Activated gamma-delta T cell (primary cell): ENCODE measurements at places on chromosomes 3 and 15.

DNA sequence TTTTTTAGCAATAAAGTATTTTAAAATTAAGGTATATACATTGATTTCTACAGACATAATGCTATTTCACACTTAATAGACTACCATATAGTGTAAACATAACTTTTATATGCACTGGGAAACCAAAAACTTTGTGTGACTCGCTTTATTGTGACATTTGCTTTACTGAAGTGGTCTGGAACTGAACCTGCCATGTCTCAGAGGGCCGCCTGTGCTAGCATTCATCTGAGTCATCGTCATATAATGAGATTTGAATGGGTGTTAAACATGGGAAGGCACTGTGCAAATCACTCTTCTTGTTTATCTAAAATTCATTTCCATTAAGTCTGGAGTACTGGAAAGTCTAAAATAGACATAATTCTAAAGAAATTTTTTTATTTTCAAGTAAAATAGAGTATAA is 12.9 kb downstream of the EIF2AK4 start:
- DNase-seq = no peak

DNA sequence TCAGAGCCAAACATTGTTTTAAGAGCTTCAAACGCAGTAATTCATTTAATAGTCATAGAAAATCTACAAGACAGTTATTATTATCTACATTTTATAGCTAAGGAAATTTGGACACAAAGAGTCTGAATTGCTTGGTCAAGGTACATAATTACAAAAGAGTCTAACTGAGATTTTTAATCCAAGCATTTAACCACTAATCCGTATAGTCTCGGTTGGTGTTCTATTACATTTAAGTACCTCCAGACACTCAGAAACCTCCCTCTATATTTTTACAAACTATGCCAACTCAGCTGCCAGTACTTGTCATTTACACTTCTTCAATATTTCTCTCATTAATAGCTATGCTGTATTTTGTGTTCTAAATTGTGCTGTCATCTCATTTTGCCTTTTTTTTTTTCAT is 240.2 kb upstream of the PLSCR5 start:
- no peak for DNase-seq

DNA sequence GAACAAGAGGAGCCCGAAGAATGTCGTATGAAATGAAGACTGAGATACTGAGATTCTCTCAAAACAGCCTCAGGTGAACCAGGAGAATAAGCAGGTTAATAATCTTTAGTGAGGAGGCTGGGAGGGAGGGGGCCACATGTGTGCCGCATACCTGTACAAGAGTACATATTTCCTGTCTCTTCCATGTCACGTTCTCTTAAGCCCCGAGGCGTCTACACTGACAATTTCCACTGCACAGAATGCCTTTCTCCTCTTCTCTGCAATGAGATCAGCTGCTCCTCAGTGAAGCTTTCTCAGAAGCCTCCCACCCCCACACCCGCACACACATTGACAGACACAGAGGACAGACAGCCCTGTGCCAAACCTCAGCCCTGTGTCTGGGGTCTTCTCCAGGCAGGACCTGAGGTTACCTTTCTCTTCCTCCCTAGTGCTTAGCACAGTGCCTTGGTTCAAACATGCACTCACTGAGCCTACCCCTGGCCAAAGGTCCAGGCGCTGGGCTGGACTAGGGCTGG is 55.4 kb downstream of the PDZRN3 start:
- peak; percentile 2 for DNase-seq

DNA sequence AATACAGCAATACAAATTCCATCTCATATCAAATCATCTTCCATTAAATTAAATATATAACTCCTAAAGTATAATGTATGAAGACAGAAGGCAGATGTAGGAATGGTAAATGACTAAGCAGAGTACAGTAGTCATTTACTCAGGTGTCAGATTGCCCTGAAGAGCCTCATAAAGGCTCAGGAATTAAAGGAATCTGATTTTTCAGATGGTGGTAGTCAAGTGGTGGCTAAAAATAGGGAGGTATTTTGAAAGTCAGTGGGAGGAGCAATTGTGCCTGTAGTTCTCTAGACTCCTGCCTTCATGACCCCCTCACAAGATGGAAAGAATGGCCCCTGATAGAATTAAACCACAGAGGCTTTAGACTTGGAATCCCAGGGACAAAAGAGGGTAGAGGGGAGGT is 142.7 kb upstream of the SYNPR start:
- DNase-seq = no peak

DNA sequence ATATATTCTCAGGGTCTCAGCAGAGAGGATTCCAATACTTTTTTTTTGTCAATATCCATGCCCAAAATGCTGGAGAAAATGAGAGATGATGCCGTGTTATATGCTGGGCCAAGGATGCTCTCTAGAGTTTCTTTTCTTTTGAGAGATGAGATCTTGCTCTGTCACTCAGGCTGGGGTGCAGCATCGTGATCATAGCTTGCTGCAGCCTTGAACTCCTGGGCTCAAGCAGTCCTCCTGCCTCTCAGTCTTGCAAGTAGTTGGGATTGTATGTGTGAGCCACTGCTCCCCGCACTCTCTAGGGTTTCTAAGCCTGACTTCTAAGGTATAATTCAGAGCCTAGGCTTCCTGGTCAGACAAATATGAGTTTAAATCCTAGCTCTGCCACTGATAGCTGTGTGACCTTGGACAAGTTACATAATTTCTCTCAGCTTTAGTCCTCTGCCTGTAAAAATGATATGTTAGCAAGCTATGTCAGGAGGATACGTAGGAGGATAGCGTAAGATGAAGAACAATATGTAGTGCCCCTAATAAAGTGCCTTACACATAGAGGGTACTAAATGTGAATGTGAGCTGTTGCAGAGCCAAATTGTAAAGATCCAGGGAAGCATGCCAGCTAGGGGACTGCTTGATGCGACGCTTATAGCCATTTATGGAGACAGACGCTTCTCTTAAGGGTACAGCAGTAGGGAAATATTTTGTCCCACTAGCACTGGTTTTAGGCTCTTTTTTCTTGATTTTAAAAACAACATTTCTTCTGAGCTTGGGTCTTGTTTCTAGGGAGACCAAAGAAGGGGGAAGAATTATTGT is 7.4 kb downstream of the STARD9 start:
- no peak for DNase-seq

DNA sequence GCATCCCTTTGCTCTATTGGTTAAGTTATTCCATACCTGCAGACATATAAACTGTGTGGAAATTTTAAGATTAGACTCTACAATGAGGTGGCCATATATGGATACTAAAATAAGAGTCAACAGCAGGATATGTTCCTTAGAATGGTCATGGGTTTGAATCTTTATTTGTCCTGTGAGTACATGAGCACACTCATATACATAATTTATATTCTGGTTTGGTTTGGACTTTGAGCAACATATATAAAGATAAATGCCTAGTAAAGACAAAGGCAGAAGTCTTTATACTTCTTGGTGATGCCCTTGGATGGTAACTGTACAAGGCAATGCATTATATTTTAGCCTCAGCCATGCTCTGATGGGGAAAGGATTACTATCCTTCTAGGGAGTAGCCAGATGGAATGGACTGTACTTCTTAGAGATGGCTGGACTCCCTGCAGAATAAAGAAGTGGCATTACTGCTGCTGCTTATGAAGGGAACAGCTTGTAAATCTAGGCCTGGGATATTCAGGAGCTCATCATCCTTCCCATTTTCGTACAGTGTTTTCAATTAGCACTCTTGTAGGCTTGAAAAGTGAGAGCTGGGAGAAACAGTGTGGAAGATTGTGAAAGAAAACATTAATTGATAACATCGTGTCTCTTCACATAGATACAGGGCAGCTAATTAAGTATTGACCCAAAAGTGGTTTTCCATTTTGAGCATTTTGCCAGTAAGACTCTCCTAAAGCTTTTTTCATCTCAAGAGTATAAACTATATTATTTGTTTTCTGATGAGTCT is 60.4 kb downstream of the HMG20A start:
- DNase-seq = no peak

- no peak for DNase-seq
These were observed 773.5 kb downstream of the SQOR start for GRCh38 chr15:46408312-46408711.

DNA sequence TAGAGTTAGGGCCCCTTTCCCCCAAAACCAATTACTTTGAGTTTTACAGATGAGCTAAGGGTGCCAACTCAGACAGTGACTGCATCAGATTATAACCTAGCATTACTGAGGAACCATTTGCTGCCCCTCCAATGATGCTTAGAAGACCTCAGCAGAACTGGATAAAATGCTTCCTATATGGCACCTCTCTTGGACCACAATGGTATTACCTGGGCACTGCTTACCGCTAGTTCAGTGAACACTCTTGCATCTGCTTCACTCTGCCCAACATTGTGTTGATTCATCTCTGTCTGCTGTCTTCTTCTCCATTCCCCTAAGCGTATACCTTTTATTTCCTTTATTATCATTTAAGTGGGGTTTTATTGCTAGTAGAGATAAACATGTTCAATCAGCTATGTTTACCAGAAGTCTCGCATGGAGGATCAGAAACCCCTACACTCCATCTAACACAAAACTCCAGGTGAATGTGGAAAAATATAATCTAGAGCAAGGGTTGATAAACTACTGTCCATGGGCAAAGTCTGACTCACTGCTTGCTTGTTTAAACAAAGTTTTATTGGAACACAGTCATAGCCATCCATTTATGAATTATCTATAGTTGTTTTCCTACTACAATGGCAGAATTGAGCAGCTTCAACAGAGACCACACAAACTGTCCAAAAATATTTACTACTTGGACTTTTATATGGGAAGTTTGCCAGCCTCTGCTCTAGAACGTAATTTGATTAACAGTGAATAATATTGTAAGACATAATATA is 100.2 kb upstream of the PTX3 start:
- DNase-seq = no peak

- DNase-seq = no peak
These were observed 86.8 kb downstream of the LIPC start for GRCh38 chr15:58518626-58519025.

GRCh38 chr15:34327906-34328305 is 9.7 kb downstream of the SLC12A6 start:
- no peak for DNase-seq

DNA sequence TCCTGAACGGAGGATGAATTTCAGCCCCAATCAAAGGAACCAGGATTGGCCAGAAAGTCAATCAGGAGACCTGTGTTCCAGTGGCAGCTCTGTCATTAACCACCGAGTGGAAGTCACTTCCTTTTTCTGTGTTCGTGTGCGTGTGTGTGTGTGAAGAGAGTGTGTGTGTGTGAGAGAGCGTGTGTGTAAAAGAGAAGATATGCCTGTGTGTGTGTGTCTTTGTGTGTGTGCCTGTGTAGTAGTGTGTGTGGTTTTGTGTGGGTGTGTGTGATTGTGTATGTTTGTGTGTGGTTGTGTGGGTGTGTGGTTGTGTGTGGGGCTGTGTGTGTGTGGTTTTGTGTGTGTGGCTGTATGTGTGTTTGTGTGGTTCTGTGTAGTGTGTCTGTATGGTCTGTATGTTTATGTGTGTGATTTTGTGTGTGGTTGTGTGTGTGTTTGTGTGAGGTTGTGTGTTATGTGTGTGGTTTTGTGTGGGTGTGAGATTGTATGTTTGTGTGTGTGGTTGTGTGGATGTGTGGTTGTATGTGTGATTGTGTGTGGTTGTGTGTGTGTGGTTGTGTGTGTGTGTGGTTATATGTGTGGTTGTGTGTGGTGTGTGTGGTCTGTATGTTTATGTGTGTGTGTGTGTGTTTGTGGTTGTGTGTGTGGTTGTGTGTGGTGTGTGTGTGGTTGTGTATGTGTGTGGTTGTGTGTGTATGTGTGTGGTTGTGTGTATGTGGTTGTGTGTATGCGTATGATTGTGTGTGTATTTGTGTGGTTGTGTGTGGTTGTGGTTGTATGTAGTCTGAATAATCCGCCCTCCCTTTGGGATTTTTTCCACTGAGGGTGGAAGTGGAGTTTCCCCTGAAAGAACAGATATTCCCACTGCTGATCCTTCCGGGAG is 314.4 kb downstream of the SHQ1 start:
- no peak for DNase-seq

DNA sequence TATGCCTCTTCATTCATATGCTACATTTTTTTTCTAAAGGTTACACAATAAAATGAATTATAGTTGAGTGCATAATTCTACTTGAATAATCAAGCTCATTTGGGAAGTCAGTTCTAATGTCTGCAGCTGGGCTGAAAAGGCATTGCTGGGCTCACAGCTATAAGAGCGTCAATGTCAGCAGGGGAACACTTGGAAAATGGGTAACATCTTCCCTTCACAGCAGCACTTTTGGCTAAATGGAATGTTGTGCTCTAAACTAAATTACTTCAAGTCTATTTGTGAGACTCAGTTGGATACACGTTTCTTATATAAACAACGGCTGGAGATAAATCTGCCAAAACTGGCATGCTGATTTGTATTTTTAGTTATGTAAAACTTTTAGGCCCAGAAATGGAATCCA is 357.8 kb downstream of the TBL1XR1 start:
- DNase-seq = no peak

- DNase-seq = no peak
These were observed 120.9 kb downstream of the CACNA2D3 start for GRCh38 chr3:54243056-54243931.

GRCh38 chr3:138547342-138547975 is 46.6 kb downstream of the CEP70 start:
- no peak for DNase-seq

GRCh38 chr3:70973558-70973957 is 610.0 kb downstream of the FOXP1 start:
- no peak for DNase-seq

GRCh38 chr15:67135494-67135893 is 70.1 kb downstream of the SMAD3 start:
- no peak for DNase-seq

GRCh38 chr3:76442374-76442915 is 597.5 kb upstream of the ROBO2 start:
- DNase-seq = no peak

DNA sequence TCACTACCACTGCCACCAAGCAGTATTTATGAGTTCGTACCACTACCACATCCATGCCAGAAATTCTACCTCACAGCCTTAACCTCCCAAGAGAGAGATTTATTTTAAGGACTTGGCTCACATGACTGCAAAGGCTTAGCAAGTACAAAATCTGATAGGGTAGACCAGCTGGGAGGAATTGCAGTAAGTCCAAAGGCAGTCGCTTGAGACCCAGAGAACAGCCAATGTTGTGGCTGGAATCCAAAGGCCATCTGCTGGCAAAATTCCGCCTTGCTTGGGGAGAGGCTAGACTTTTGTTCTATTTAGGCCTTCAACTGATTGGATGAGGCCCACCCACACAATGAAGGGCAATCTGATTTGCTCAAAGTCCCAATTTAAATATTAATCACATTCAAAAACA is 101.4 kb upstream of the STT3B start:
- no peak for DNase-seq

DNA sequence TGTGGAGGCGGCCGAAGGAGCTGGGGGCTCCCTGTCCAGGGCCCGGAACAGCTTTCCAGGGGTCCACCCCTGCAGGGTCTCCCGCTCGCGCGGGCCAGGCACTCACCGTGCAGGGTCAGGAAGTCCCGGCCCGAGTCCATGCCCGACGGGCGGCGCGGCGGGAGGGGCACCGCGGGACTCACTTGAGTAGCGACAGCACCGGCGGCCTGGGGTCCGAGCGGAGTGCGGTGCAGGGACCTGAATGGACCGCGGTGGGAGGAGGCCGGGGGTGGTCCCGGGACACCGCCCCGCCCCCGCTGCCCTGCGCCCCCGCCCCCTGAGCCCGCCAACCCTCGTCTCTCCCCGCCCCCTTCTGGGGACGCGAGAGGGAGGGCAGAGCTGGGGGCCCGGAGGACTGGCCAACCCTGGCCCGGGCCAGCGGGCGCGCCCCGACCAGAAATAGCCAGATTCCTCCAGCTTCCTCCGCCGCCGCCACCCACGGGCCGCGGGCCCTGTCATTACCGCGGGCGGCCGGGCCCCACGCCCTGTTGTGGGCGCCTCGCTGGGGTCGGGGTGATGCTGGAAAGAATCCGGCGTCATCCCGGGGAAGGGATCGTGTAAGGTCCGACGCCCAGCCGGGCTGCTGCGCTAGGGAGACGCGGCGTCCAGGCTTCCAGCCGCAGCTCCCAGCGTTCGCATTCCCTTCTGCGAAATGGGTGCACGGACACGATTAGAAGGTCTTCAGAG is at the start of gene PLCD1:
PLCD1 (minus strand) TSS at position 243 of the 726 bp plus-strand sequence; CDS start at position 140, 103 bp downstream.
- peak; percentile 40 for DNase-seq
